ENCODE measurements at places on chromosomes 13 and 19.
A peak's percentile ranks its signal among the peaks of the same experiment; 100 is the strongest.

DNA sequence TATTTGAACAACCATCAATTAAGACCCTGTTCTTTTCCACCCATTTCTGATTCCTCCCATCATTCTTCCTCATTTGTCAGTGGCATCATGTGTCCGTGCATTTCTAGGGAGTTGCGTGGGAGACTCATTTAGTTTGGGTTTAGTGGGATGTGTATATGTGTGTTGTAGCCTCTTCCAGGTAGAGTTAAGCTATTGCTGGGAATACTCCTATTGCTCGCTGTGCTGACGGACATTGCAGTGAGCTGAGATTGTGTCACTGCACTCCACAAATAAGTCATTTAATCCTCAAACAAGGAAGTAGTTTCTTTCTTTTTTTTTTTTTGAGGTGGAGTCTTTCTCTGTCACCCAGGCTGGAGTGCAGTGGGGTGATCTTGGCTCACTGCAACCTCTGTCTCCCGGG lies 42.2 kb upstream of the RCBTB2 start:
- DNase-seq = no peak

DNA sequence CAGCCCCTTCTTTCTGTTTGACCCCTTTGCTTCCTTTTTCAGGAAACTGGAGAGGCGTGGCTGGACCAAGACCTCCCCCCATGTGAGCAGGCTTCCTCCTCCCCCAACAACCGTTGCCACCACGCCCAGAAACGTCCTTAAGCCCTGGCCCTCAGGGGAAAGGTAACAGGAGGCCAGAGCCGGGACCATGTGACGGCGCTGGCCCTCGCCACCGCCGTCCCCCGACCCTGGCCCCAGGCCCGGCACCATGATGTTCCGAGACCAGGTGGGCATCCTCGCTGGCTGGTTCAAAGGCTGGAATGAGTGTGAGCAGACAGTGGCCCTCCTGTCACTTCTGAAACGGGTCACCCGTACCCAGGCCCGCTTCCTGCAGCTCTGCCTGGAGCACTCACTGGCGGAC lies 14.4 kb downstream of the SAMD4B start:
- no peak for DNase-seq

DNA sequence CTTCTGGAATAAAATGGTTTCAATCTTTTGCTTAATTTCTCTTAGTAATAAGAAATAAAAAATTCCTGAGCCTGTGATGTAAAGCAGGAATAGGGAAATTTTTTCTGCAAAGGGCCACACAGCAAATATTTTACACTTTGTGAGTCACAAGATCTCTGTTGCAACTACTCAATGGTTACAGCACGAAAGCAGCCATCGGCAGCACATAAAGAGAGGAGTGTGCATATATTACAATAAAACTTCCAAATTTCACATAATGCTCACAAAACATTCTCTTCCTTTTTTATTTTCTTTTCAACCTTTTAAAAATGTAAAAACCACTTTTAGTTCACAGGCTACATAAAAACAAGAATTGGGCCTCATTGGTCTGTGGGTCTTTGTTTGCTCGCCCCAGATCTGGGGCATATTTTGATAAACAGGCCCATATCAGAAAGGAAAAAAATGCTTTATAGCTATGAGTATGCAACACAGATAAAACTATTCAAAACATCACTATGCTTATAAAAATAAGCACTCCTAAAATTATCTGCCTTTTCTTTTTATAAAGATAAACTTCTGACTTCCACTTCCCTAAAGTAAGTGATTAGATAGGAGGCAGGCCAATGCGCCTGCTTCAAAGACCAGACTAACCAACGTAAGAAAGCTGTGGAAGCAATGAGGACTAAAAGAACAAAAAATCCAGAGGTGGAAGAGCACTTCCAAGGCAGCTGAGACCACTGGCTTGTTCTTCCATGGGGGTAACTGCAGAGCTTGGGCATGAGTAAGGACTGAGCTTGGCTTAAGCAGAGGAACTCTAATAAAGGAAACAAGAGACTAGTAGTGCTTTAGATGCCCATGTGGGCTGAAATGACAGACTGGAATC lies 26.5 kb downstream of the MYCBP2 start:
- no peak for DNase-seq

GRCh38 chr13:22596171-22596863 lies 584.5 kb upstream of the SGCG start:
- DNase-seq = no peak

DNA sequence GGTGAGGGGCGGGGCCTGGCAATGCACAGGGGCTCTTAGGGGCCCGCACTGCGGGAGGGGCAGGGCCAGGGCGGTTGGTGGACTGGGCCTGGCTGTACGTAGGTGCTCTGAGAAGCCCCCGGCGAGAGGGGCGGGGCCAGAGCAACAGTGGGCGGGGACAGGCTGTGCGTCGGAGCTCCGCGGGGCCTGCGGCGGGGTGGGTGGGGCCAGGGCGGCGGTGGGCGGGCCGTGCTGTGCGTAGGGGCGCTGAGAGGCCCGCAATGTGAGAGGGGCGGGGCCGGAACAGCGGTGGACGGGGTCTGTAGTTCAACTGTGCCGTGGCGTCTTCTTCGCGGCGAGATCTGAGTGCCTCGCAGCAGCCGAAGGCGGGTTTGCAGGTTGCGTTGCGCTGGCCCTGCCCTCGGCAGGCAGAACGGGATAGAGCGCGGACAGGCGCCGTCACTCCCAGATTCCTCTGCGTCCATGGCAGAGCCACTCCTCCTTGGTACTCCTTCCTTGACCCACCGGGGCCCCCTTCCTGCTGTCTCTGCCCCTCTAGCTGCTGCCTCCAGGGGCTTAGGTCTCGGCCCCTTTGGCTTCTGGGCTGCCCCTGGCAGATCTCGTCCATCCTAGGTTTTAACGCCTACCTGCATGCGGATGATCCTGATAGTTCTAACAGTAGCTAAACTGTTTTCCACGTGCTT lies 33.2 kb downstream of the CCNE1 start:
- peak; percentile 91 for DNase-seq
